ENCODE measurements at places on chromosomes 5 and 9. TPM values are rescaled to one million over a fixed set of nuclear protein-coding genes. Genes with fewer than 3 reads are reported as not detected.

The PCDHB16 gene
- total RNA-seq: not detected

The SHROOM1 gene
- total RNA-seq: 1.6 TPM

The FGF18 gene
- not detected for total RNA-seq

The CTNND2 gene
- total RNA-seq: not detected

The BNC2 gene
- not detected for total RNA-seq

The DMAC1 gene
- 57.9 TPM for total RNA-seq

The SPATA9 gene
- total RNA-seq: not detected

The ZNF608 gene
- not detected for total RNA-seq

The PCDHB14 gene
- total RNA-seq: not detected

The LHX6 gene
- total RNA-seq: not detected

The DAB2IP gene
- total RNA-seq: 0.08 TPM

The CCDC152 gene
- 13.4 TPM for total RNA-seq

The RNF130 gene
- total RNA-seq: 15.3 TPM

The IFNA4 gene
- not detected for total RNA-seq

The UBE2QL1 gene
- total RNA-seq: not detected

The NUTM2G gene
- not detected for total RNA-seq

The C9orf152 gene
- total RNA-seq: not detected

The SPATA31E1 gene
- total RNA-seq: not detected

The IL33 gene
- total RNA-seq: not detected

The FBP1 gene
- 0.46 TPM for total RNA-seq

The CTSL gene
- 1.8 TPM for total RNA-seq

The ASPN gene
- total RNA-seq: not detected

The FOXB2 gene
- total RNA-seq: not detected

The GPRIN1 gene
- 2.7 TPM for total RNA-seq

The SLC34A1 gene
- total RNA-seq: not detected

The LCNL1 gene
- not detected for total RNA-seq

The SLC36A3 gene
- not detected for total RNA-seq

The FABP6 gene
- total RNA-seq: not detected

The GM2A gene
- total RNA-seq: 12.8 TPM

The DBH gene
- total RNA-seq: not detected

The C5orf34 gene
- total RNA-seq: 7.9 TPM

The HAPLN1 gene
- total RNA-seq: not detected

The GPX3 gene
- total RNA-seq: not detected

The ITGA1 gene
- total RNA-seq: 25.5 TPM

The IFNE gene
- total RNA-seq: not detected

The INSL4 gene
- not detected for total RNA-seq

The FAM200C gene
- total RNA-seq: 1.0 TPM

The KCNV2 gene
- not detected for total RNA-seq

The IL13 gene
- total RNA-seq: 17.8 TPM

The SH2D3C gene
- total RNA-seq: 17.4 TPM

The TAF7 gene
- total RNA-seq: 57.1 TPM

The FAM193B gene
- total RNA-seq: 58.7 TPM

The FST gene
- total RNA-seq: not detected

Measured in activated CD8-positive, alpha-beta memory T cell treated with anti-CD3 and anti-CD28 coated beads for 36 hours (primary cell).